ENCODE measurements at places on chromosomes 1 and 21.

- DNase-seq: peak; percentile 75
Measured at GRCh38 chr21:40846587-40847411, at the start of gene DSCAM. DSCAM (minus strand) TSS chr21:40847158; CDS start chr21:40846661, 497 bp downstream.

DNA sequence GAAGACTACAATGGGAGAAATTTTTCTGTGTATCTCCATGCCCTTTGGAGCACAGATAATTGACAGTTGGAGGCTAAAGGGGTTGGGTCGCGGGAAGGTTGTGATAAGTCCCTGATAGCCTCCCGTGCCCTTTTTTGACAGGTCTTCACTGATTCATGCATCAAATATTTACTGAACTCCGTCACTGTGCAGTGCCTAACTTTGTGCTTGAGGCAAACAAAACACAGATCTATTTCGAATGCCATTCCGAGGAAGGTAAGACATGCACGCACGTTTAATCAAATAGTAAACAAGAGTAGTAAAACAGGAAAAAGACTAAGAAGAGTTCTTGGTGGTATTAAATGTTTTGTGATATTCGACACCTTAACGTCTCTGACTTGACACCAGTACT, 494 bp upstream of the PIP5K1A start:
- DNase-seq: no peak

GRCh38 chr1:243213045-243213787, 41.9 kb downstream of the CEP170 start:
- DNase-seq: no peak

DNA sequence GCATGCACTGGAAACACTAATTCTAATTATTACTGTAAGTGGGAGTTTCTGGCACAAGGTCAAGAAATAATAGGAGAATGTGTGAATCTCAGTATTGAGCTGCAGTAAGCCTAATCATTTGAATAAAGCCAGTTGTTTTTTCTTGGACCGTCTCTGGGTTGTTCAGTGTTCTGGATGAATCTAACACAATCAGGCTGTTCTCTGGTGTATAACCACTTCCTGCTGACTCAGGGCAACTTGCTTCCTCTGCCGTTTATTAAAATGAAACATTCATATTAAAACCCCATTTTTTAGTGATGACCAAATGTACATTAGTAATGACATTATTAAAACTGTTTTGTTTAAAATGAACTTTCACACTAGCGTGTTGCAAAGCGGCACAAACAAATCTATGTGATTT, 273.1 kb upstream of the SNX7 start:
- DNase-seq: no peak

DNA sequence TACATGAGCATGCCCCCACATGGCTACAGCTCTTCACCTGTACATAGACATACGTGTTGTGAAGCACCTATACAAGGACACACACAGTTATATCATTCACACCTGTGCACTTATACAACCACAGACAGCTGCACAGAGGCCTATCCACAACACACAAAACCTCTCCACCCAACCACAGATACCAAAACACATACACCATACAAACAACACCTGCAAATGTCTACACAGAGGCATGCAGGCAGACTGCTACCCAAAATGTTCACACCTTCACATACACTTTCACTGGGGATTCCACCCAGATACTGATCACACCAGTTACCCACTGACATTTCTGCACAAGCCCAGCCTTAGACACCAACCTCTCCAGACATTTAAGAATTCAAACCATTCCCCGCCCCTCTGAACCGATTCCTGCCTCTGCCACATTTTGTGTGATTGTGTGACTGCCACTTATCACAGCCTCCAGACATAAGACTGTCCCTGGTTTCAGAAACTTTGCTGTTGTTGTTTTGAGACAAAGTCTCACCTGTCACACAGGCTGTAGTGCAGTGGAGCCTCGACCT, 2.0 kb downstream of the C1orf232 start:
- DNase-seq: no peak

- no peak for DNase-seq
Measured at GRCh38 chr1:117026361-117026760, 24.8 kb downstream of the CD101 start.

DNA sequence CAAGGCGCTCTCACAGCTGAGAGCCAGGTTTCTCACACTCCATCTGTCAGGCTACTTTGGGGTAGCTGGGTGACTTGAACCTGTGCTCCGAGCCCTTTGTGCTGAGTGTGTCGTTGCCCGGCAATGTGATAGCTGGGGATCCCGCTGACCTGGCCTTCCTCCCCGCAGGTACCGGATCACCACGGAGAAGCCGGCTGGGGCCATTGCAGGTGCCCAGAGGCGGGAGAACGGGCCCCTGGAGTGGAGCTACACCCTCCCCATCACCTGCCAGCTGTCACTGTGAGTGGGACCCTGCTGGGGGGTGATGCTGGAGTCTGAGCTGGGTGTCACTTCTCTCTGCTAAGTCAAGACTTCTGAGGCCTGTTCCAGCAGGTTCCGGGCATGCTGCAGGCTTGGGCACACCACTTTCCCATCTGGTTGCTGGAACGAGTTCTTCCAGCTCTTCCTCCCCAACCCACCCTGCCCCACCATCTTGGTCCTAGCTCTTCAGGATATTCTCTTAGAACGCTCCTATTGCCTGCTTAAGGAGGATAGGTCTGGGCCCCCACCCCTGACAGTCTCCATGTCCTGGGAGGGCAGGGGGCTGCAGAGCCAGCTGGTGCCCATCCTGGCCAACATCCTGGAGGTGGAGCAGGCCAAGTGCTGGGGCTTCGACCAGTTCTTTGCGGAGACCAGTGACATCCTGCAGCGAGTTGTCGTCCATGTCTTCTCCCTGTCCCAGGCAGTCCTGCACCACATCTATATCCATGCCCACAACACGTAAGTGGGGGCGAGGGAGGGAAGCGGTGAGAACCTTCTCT, 7.5 kb downstream of the IKBKE start:
- no peak for DNase-seq

GRCh38 chr1:31745096-31745945, 18.8 kb downstream of the ADGRB2 start:
- DNase-seq: peak; percentile 87

DNA sequence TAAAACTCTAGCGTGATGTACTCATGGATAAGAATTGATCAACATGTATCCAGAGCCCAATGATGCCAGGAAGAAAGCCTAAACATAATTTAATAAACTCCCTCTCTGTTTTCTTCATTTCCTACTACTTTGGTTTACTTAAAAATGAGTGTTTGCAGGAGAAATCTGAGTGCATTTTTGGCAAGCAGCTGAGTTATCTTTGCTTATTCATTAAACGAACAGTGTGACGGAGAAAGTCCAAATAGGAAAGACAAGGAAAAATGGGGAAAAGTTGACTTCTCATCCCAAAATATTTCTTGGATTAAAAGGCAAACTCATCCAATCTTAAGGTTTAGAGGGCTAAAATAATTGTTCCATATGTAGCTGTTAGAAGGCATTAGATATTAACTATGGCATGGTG, 496.7 kb downstream of the SMYD3 start:
- no peak for DNase-seq

DNA sequence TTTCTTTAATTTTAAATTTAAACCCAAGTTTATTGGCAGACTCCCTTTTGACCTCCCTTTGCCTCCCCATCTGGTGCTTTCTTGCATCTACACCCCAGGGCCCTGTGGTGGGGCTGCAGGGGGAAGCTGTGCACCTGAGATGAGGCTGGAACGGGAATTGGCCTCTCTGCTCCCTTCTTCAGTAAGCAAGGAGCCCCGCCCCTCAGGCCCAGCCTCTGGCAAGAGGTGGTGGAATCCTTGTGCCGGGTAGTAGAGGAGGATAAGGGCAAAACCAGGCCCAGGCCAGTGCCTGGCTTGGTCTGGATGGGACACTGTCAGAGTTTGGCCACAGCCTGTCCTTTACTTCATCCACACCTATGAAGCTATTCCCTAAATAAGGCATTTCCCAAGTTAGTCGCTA, 25.1 kb downstream of the ATP8B2 start:
- DNase-seq: peak; percentile 32

- no peak for DNase-seq
Measured at GRCh38 chr1:219188331-219188803, 14.7 kb downstream of the LYPLAL1 start.

- no peak for DNase-seq
Measured at GRCh38 chr21:31744182-31744800, 12.4 kb upstream of the SCAF4 start.

GRCh38 chr1:116808848-116809508, 54.7 kb downstream of the CD2 start:
- no peak for DNase-seq

- no peak for DNase-seq
Measured at GRCh38 chr21:38936240-38936639, 130.5 kb downstream of the ETS2 start.

DNA sequence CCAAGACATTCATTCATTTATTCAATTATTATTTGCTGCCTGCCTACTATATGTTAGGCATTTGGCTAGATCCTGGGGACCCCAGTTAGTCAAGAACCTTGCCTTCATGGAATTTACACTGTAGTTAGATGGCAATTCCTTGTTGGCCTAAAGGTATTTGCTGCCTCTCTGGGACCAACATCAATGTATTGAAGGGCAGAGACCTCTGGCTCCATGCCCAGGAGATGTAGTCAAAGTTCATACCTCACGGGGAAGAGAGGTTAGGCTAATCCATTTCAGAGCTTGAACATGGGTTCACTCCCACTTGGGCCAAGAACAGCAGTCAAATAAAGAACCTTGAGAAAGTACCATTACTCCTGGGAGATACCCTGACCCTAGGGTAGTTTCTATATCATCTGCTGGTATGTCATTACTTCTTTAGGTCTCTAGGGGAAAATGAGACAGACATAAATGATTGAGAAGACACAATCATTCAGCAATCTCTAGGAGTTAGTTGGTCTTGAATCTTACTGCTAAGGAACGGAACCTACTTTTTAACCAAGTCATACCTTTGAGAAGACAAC, 32.0 kb downstream of the SORT1 start:
- DNase-seq: no peak

GRCh38 chr1:29355375-29355774, 119.1 kb downstream of the PTPRU start:
- DNase-seq: no peak
